ENCODE measurements at places on chromosomes 11 and 22.

DNA sequence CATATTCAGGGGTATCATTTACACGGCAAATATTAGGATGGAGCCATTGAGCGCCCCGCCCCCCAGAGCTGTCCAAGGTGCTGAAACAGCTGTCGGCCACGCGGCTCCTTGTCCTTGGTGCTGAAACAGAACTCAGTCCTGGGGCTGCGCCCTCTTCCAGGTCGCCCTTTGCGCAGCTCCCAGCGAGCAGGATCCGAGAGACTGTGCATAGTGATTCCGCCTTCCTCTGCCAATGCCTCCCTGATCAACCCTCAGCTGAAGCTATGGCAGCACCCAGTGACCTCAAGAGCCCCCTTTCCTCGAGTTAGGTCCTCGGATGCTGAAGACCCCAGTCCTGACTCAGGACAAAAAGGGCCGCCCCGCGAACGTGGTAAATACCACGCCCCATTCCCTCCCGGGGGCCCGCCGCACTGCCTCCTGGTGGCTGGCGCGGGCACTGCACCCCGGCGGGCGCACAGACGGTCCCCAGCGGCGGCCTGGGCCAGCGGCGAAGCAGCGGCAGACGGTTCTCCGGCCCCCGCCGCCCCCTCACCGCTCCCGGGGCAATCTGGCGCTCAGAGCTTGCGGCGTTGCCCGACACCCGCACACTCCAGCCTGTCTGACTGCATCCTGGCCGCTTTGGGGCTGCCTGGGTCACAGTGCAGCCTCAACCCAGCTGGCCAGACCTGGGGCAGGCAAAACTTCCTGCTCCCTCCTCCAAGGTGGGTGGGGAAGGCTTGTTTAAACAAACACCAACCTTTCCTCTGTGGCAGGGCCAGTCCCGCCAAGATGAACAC, 13.4 kb downstream of the SYT7 start:
- peak; percentile 53 for DNase-seq

GRCh38 chr11:12125609-12126149, 15.3 kb downstream of the MICAL2 start:
- DNase-seq = no peak

DNA sequence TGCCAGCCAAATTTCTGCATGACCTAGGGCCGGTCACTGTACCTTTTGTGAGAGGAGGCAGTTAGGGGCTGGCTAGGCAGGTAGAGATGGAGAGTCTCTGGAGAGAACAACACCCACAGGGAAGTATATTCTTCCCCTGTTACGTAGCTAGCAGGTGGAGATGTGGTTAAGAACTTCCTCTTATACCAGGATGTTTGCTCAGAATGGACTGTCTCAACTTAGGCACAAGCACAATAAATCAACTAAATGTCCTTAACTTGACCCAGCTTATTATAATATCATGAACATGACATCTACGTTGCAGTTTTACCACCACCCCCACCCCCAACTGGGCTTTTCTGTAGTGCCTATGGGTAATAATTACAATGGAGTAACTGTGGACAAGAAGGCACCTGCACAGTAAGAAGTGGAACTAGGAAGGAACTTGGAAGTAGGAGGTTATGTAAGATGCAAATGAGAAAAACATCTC, 60.7 kb upstream of the MPEG1 start:
- DNase-seq = peak; percentile 65

DNA sequence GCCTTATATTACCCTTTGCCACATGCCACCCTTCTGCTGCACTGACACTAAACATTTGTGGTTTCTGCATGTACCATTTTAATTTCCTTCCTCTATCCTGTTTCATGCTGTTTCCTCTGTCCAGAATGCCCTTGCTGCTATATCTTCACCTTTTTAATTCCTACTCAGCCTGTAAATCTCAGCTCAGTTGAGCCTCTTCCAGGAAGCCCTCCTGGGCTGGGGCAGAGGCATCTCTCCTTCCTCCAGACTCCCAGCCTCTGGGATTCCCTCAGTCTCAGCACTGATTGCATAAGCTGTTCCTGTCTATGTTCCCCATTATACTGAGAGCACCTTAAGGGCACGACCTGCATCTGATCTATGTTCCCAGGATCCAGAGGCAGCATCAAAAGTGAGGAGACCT, 98.7 kb downstream of the RNF169 start:
- no peak for DNase-seq

DNA sequence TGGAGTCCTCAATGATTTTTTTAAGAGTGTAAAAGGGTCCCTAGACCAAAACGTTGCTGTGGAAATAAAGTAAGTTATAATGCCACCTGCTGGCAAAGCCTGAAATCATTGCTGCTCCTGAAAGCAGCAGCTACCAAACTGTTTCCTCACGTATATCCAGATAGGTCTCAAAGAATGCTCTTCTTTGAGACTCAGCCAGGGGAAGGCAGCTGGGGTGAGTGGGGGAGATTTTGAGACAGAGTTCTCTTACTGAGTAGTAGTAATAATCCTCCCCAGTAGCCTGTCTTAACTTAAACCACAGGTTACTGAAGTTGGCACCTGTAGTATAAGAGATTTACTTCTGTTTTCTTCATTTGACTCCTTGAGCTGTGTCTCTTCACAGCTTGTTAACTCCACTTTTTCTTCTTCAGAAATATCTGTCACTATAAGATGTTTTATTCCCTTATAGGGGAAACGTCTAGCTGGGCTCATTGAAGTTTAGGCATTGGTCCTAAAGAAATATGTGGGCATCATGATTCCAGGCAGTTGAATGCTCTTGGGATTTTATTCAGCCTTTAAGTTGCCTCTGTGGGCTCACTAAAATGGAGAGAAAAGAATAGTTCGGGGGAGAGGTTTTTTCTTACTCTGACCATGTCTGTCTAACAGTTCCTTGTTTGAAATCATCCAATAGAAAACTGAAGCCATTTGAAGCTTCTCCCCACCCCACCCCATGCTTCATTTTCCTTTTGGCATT, 77.9 kb downstream of the BTBD10 start:
- DNase-seq = no peak

DNA sequence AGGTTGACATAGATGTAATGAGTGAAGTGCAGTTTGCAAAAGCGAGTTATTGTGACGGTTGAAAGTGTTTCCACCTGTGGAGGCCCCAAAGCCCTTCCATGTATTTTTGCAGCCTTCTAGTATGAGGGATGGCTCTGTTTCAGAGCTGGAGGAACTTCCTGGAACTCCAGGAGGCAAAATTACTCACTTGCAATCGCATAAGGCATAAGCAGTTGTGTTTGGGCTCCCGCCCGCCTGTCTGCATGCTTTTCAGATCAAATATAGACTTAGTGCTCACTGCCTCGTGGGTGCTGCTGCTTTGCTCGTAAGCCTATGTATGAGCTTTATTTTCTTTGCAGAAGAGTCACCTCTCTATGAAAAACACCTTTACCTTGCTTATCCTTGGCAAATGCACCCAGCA, 146.8 kb upstream of the LARGE1 start:
- no peak for DNase-seq

GRCh38 chr22:44396727-44397722, 84.3 kb upstream of the SHISAL1 start:
- no peak for DNase-seq

- no peak for DNase-seq
Measured at GRCh38 chr22:48880749-48881148, 946.9 kb downstream of the BRD1 start.

- DNase-seq = no peak
Measured at GRCh38 chr22:38012604-38013072, 28.3 kb upstream of the SOX10 start.

- no peak for DNase-seq
Measured at GRCh38 chr22:22099833-22100812, 117.5 kb upstream of the TOP3B start.

DNA sequence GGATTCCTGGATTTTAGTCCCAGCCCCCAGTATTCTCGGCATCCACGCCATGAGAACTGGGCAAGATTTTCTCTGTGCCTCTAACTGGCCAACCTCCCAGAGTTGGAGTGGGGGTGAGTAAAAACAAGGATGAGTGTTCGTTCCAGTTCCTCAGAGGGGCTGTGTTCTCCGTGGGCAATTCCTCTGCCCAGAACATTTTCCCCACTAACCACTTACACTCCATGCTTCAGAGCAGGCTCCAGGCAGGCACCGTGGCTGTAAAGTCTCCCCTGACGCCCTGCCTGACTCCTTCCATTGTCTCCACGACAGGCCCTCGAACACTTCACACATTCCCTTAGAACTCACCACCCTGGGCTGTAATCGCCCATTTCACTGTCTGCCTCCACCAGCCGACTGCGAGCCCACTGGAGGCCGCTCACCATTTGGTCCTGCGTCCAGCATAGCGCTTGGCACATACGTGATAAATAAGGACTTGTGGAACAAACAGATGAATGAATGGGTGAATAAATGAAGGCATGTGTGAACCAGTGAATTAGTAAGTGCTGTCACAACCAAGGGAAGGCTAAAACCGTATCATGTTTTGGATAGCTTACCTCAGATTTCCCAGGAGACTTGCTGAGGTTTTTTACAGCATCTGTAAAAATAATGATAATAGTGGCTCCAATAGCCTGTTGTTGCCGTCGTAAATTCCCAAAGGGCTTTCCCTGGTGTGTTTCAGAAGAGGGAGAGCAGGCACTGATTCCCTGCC, 6.1 kb downstream of the APLNR start:
- no peak for DNase-seq

DNA sequence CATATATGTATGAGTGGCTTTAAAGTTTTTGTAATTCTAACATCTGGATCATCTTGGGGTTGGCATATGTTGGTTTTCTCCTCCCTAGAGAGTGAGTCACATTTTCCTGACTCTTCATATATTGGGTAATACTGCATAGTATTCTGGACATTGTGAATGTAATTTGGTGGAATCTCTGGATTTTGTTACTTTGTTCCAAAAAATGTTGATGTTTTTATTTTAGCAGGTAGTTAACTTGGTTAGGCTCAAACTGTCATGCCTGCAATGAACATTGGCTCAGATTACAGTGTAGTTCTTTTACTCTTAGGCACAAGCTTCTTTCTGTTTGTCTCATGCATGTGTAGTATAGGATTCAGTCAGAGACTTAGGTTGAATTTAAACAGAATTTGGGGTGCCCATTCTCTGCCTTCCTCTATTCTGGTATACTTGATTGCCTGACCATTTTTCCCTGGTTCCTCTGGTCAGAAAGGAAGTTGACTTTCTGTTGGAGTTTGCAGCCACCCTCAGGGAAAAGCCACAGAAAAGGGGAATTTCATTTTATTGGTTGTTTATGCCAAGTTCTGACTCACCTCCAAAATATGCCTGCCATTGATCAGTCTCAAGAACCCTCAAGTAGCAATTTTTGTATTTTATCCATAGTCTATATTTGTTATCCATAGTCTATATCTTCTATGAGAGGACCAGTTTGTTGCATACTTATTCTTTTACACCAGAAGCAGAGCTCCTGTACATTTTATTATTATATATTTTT, 151.7 kb downstream of the UVRAG start:
- no peak for DNase-seq

- DNase-seq = no peak
Measured at GRCh38 chr11:12076840-12077534, 33.4 kb upstream of the MICAL2 start.

GRCh38 chr11:45560913-45561281, 104.5 kb downstream of the CHST1 start:
- no peak for DNase-seq

GRCh38 chr11:3111919-3112690, 53.0 kb downstream of the OSBPL5 start:
- no peak for DNase-seq

DNA sequence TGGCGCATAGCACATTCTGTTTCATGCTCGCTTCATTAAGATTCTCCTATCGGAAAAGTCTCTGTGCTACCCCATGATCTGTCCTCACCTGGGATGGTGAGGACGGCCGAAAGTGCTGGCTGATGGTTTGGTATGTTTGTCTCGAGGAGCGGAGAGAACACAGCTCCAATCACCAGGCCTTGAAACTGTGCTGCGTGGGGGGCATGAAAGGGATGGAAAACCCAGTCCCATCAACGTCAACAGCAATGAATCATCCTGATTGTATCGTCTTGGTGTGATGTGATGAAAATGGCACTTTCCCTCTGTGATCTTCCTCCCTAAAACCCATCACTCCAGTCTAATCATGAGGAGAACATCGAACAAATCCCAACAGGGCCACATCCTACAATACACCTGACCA, 8.4 kb downstream of the FXYD6 start:
- DNase-seq = no peak

GRCh38 chr22:27973846-27974245, 54.8 kb upstream of the PITPNB start:
- no peak for DNase-seq

DNA sequence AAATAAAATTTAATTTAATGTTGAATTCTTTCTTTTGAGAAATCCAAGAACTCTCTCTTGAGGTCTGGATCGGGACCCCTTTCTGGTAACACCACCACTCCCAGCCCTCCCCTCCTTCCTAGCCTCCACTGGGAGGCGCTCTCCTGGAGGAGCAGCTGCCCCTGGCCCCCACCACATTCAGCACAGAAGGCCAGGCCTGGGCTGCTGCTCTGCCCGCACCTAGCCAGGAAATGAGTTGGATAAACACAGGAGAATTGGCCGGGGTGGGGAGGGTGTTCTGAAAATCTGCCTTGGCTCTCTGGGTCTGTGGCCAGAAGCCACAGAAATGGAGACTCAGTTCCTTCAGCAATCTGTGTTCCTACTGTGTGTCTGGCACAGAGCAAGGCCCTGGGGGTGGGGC, 31.2 kb downstream of the C22orf42 start:
- DNase-seq = no peak

All from GM06990 (cell line).